ENCODE measurements at places on chromosomes 4 and X.

GRCh38 chr4:124199755-124200154, 512.8 kb downstream of the ANKRD50 start:
- DNase-seq, result no peak

GRCh38 chr4:67236318-67236717, 309.0 kb downstream of the CENPC start:
- no peak for DNase-seq

DNA sequence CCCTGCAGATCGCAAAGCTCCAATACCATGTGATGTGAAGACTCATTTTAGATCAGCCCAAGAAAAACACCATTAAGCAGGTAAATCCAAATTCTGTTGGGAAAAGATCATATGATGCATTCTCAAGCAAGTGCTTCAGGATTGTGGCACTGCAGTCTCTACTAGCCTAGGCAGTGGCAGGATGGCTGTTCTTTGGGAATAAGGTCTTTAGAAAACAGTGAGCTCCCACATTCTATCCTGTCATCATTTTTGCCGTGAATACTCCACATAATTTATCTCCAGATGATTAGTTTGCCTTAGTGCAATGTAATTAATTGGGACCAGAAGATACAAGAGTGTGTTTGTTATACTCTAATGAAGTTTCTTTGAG, 18.9 kb downstream of the SORBS2 start:
- DNase-seq, result no peak

DNA sequence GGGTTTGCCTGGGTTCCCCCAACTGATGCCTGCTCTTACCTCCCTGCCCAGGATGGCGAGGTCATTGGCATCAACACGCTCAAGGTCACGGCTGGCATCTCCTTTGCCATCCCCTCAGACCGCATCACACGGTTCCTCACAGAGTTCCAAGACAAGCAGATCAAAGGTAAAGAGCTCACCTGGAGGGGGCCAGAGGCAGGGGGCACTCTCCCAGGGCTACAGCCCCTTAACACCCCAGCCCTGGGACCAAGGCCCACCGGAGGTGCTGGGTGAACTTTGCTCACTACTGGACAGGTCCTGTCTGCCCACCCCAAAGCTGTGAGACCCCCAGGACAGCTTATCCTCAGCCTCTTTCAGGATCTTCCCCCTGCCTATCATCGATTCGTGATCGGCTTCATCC, 24.5 kb downstream of the HTRA3 start:
- DNase-seq, result no peak

DNA sequence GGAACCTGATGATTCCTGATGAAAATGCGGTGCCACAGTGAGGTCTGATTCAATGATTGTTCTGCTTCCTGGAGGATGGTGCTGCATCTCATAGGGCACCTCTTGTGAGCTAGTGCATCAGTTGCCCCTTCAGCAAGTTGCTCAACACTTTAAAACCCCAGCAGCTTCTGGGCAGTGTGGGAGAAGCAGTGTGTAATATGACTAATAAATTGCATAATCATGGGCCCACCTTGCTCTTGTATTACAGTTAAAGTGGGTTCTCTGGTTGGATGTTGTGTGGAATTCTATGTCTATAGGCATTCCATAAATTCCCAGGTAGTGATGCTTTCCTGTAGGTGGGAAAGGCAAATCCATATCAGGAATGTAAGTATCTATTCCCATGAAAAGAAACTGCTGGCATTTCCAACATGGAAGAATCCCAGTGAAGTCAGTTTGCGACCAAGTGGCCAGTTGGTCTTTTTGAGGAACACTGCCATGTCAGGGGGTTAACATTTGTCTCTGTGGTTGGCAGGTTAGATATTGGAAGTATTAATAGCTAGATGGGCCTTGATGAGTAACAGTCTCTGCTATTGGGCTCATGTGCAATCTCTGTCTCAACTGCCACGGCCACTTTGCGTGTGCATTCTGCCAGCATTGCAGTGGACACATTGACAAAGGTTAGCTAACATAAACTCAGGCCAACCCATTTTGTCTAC, 121.1 kb upstream of the OTUD4 start:
- no peak for DNase-seq

- DNase-seq, result peak; percentile 27
These were observed 519.5 kb downstream of the BCOR start for GRCh38 chrX:39577985-39578869.

DNA sequence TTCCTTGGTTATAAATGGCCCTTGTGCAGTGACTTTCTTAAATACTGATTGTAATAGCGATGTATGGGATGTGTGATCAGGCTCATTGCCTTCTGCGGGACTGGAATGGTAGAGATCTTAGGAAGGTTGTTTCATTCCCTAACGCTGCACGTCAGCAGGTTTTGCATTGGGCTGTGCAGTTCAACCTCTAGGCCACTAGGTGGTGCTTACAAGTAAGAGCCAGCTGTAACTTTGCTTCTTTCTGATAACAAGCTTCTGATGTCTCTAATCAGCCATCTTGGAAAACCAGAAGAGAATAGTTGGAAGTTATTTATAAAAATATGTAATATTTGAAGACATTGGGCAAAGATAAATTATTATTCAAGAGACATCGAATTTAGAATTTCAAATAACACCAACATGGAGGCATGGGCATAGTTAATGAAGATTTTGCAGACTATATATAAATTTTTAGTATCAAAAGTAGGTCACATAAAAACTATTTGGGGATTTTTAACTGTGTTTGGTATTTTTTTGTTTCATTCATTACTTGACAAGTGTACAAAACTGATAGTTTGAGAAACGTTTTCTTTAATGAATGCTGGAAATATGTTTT, 339.7 kb upstream of the PCDH7 start:
- no peak for DNase-seq

GRCh38 chrX:114611018-114611619, 27.2 kb downstream of the HTR2C start:
- no peak for DNase-seq

DNA sequence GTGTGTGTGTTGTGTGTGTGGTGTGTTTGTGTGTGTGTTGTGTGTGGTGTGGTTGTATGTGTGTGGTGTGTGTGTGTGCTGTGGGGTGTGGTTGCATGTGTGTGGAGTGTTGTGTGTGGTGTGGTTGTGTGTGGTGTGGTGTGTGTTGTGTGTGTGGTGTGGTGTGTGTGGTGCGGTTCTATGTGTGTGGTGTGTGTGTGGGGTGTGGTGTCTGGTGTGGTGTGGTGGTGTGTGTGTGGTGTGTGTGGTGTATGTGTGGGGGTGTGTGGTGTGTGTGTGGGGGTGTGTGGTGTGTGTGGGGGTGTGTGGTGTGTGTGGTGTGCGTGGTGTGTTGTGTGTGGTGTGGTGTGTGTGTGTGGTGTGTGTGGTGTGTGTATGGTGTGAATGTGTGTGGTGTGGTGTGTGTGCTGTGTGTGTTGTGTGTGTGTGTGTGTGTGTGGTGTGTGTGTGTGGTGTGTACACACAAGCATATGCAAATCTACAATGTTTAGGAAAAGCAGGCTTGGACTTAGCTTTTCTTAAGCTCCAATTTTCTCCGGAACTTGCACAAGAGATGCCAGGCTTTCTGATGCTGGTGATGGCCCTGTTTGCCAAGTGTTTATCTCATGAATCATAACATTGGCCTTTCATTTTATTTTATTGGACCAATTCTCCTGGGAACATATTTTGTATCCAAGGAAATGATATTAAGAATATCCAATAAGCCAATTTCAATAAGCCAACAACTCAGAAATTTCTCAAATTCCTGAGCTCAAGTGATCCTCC, 148.7 kb downstream of the SPATA18 start:
- no peak for DNase-seq

DNA sequence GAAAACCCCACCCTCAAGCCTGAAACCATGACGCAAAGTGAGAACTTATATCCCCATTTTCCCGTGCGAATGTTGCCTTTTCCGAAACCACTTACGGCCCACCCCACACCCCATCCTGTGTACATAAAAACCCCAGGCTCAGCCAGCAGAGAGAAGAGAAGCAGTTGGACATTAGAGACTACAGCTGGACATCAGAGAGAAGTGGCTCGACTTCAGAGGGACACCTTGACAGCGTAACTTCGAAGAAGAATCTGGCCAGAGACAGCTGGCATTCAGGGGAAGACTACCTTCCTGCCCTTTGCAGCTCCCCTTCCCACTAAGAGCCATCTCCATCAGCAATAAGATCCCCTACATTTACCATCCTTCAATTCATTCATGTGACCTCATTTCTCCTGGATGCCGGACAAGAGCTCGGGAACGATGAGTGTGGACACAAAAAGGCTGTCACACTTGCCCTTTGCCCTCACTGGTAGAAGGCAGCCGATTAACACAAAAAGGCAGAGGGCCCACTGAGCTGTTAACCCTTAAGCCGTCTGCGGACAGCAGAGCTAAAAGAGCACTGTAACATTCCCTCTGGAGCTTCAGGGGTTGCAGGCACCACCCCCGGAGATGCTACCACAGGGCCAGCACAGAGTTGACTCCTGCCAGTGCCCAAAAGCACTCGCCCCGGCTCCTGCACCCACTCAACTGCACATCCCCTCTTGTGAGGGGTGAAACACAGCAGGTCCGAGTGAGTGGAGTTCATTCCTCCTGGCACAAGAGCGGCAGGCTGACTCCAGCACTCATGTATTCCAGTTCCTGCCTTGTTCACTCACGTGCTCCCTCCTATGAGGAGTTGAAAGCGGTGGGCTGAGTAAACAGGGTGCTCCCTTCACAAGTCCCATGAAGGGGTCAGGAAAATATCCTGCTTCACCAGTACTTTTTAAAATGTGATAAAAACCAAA, 7.5 kb downstream of the CHM start:
- DNase-seq, result no peak

- no peak for DNase-seq
These were observed 197.2 kb downstream of the GPM6A start for GRCh38 chr4:175614890-175615289.

DNA sequence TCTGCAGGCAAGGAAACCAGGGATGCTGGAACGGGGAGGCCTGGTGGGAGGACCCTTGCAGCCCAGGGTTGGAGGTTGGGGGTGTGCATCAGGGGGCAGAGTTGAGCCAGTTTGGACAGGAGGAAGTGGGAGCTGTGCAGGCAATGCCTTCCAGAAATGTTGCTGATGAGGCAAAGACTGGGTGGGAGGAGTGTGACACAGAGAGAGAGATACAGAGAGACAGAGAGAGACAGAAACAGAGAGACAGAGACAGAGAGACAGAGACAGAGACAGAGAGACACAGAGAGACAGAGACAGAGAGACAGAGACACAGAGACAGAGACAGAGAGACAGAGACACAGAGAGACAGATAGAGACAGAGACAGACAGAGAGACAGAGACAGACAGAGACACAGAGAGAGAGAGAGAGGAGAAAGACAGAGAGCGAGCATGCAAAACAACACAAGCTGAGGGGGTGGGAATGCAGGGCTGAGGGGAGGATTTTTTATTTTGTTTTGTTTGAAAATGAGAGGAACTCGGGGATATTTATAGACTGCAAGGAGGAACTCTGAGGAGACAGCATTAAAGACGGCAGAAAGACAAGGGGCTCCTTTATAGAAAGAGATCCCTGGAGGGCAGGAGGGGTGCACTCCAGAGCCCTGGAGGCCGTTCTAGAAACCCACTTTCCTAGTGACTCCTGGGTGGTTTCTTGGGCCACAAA, 1.9 kb upstream of the HAUS3 start:
- DNase-seq, result no peak

- DNase-seq, result no peak
These were observed 81.2 kb downstream of the SPRY1 start for GRCh38 chr4:123477711-123478209.

All from GM12891 (cell line).